CD4-positive, alpha-beta T cell treated with Interleukin-15 for 1 hour (primary cell): ENCODE measurements at places on chromosomes 3 and 15.

- no peak for DNase-seq
Observed at GRCh38 chr3:11774296-11774877, 72.3 kb downstream of the TAMM41 start.

DNA sequence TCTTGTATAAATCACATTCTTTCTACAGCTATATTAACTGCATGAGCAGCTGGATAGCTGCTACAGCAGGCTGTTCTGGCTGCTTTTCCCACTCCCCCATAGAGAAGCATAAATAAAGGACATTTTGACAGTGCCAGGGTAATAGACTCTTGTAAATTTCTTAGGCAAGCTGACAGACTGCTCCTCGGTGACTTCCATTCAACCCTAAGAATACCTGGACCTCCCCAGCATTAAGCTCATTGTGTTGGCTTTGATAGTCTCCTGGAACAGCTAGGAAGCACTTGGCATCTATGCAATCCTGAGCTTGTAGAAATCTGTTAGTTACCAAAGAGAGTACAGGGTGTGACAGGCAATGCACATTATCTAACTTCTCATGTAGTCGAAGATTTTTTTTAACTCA, 475.4 kb downstream of the AGBL1 start:
- DNase-seq = no peak

DNA sequence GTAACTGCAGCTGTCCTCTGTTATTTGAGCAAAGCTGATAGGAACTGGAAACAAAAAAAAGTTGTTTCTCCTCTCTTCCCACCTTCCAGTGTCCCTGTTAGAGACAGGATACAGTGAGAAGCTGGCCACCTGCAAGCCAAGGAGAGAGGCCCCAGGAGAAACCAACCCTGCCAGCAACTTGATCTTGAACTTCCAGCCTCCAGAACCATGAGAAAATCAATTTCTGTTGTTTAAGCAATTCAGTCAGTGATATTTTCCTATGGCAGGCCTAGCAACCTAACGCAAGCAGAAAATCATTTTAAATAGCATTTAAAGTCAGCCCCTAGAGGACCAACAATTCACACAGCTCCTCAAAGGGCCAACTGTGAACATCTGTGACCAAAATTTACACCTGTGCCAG, 291.3 kb downstream of the OXSM start:
- DNase-seq = no peak

DNA sequence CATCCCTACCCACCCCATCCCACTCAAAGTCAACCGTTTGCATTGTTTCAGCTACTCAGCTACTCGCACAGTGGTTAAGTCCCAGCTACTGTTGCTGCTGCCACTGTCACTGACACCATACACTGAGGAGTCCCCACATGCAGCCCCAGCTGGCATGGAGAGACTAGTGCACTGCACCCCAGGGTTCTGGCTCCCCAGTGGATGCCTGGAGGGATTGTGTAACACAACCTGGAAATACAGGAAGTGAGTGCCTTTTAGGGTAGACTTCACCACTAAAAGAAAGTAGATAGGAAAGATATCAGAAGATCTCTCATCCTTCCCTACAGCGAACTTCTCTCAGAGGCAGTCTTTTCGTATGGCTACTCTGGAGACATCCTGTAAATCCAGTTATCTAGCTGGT, 169.2 kb upstream of the STRIT1 start:
- no peak for DNase-seq

GRCh38 chr15:82595203-82595602, 52.0 kb downstream of the CPEB1 start:
- no peak for DNase-seq

DNA sequence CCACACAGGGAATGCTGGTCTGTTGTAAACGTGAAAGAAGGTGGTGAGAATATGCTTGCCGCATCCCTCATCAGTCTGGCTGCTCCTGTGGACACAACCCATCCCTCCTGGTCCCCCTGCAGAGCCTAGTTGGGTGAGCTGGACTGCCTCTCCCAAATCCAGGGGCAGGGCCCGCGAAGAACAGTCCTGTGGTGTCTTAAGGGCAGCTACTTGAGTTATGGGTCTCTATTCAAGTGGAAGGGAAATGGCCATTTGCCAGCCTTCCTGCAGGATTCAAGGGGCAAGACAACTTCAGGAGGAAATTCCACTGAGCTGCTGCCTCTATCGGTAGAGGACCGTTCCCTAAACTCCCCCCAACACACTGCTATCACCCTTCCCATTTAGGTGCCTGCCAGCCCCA, 98.9 kb downstream of the IQSEC1 start:
- no peak for DNase-seq

DNA sequence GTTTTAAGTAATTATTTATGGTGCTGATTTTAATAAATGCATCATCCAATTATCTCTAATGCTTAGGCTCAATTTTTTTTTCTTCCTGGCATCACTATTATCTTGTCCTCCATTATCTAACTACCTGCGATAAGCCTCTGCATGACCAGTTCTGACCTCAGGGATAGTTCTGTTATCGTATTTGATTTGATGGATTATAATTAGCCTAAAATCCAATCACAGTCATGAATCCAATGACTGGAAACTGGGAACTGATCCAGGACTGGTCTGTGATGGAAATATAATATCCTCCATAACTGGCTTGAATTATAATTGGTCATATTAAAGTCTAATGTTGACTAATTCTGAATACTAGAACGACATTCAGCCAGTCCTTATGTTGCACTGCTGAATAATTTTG, 1.1 kb downstream of the MYH15 start:
- DNase-seq = no peak

GRCh38 chr3:37752649-37753025, 109.0 kb upstream of the CTDSPL start:
- DNase-seq = no peak

- DNase-seq = no peak
Observed at GRCh38 chr15:81256916-81257315, 60.2 kb downstream of the IL16 start.

GRCh38 chr3:160473978-160474377, 24.4 kb upstream of the TRIM59 start:
- DNase-seq = no peak

DNA sequence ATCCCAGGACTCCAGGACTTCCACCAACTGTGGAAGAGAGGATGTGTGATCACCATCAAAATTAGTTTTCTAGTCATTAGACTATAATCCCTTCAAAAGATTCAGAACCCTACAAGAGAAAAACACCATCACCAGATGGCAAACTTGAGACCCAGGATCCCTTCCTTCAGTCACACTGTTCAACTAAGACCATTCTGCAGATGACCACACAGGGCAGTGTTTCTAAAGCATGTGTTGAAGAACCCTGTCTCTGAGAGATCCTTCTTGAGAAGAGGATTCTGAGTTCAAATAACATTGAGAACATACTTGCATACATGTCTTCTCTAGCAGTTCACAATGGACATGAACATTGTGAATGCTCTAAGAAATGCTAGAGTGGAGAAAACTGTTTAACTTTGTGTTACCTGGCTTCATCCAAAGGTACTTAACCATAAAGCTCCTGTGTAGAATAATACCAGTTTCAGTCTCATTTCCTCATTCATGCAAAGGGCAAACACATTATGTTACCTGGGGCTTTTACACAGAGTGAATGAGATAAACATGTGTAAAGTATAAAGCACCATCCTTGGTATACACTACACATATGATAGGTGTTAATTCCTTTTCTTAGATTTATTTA, 2.4 kb upstream of the ADGRG7 start:
- no peak for DNase-seq

GRCh38 chr3:40782111-40782721, 257.5 kb downstream of the ZNF621 start:
- no peak for DNase-seq

- no peak for DNase-seq
Observed at GRCh38 chr3:32872487-32873382, 54.9 kb downstream of the TRIM71 start.

DNA sequence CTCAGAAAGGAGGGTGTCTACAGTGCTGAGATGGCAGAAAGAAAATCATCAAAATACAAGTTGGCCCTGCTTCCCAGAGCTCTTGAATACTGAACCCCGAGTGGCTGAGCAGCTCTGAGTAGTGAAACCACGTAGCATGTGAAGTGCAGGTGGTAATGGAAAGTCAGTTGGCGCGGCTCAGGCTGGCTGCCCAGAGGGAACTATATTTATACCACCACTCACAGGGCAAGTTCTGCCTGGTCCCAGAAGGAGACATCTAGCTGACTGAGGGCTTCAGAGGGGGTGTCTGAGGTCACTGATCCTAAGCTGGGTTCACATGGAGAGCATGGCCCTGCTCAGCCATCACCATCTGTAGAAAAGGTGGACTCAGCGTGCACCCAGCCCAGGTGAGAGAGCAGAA, 129.6 kb upstream of the AGBL1 start:
- DNase-seq = no peak

- no peak for DNase-seq
Observed at GRCh38 chr3:189491831-189492230, 139.4 kb upstream of the TP63 start.

DNA sequence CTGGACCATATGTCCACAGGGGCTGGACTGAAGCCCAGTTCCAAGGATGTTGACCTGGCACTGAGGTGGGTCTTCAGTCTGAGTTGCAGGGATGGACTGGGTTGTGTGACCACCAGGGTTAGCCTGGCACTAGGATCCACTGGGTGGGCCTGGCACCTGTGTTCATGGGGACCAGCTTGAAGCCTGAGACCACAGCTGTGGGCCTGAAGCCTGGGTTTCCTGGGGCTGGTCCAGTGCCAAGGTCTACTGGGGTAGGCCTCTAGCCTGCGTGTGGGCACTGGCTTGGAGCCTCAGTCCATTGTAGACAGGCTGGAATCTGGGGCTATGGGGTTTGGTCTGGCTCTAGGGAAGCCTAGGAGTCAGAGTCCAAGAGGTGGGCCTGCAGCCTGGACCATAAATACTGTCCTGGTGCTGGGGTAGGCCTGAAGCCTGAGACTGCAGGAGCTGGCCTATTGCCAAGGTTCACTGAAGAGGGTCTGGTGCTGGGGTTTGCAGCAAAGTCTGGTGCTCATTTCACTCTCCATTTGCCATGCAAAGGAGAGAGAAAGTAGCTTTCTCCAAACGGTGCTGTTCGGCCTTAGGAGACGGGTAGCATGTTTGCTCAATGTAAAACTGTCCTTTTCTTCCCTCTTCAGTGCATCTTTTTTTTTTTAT, 51.2 kb upstream of the TBC1D5 start:
- no peak for DNase-seq

DNA sequence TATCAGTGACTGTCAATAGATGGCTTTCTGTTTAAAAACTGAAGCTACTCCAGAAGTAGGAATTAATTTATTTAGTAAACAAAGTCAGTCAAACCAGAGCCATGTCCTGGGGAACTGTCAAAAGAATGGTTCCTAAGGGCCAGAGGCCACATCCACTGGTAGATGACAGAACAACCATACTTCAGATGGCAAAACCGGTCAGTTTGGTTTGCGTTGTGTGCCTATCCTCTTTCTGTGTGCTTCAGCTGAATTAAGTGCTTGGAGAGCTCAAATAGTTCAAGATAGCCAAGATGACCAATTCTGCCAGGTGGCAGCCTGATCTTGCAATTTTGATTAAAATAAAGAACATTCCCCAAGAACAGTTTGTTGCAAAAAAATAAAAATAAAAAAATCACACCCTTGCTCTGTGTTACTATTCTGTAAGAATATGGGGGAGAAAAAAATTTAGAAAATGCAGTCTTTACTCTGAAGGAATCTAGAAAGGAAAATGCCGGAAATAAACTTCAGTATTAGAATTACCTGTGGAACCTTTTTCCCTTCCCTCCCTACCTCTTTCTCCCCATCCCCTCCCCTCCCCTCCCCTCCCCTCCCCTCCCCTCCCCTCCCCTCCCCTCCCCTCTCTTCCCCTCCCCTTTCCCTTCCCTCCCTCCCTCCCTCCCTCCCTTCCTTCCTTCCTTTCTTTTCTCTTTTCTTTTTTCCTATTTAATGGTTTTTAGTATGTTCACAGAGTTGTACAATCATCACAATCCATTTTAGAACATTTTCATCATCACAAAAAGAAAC, 2.5 kb downstream of the MAP3K13 start:
- DNase-seq = no peak

GRCh38 chr3:24351779-24352469, 142.7 kb downstream of the THRB start:
- DNase-seq = no peak

- no peak for DNase-seq
Observed at GRCh38 chr3:31839144-31839917, 141.7 kb downstream of the OSBPL10 start.

- DNase-seq = no peak
Observed at GRCh38 chr3:9582332-9582731, 28.7 kb upstream of the LHFPL4 start.

DNA sequence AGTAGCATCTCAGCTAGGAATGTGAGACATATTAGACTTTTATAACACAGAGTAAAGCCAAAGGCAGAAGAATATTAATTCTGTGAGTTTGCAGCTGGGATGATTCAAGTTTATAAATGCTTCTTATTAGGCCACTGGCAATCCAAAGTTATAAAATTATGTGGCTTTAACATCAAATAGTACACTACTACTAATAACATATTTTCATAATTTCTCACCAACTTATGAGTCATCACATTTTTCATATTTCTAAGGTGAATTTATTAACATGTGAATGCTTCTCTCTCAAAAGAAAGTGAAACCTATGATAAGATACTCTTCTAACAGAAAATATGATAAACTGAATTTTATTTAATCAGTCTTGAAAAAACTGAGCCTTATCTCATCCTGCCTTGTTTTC, 1348.2 kb upstream of the ALCAM start:
- DNase-seq = no peak

GRCh38 chr15:88042047-88042446, 214.5 kb downstream of the NTRK3 start:
- no peak for DNase-seq

GRCh38 chr3:169026543-169027182, 636.8 kb downstream of the MECOM start:
- DNase-seq = no peak

DNA sequence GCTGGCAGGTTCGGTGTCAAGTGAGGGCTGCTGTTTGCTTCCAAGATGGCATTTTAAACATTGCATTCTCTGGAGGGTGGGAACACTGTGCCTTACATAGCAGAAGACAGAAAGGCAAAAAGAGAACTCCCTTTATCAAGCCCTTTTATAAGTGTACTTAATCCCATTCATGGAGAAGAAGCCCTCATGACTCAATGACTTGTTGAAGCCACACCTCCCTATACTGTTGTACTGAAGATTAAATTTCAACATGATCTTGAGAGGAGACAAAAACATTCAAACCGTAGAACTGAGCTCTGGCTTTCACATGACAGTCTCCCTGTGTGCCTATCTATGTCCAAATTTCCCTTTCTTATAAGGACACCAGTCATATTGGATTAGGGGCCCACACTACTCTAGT, 443.4 kb upstream of the CDIN1 start:
- DNase-seq = no peak

- DNase-seq = no peak
Observed at GRCh38 chr3:161838021-161838420, 341.4 kb downstream of the OTOL1 start.
